ENCODE measurements at places on chromosomes 2 and 18. TPM values are rescaled to one million over a fixed set of nuclear protein-coding genes. Genes with fewer than 3 reads are reported as not detected.

Gene AQP12A
- total RNA-seq: not detected

Gene MDH1B
- 0.54 TPM for total RNA-seq

Gene ABCG8
- not detected for total RNA-seq

Gene NAT8
- total RNA-seq: not detected

Gene NT5DC4
- not detected for total RNA-seq

Gene GALR1
- not detected for total RNA-seq

Gene SERPINB11
- total RNA-seq: not detected

Gene DPP4
- total RNA-seq: 24.2 TPM

Gene MGAT5
- total RNA-seq: 47.8 TPM

Gene SRD5A2
- not detected for total RNA-seq

Gene SPR
- 15.8 TPM for total RNA-seq

Gene ADD2
- total RNA-seq: not detected

Gene GPC1
- 18.6 TPM for total RNA-seq

Gene CYB5A
- 13.4 TPM for total RNA-seq

Gene MXD1
- total RNA-seq: 3.1 TPM

Gene CELF4
- not detected for total RNA-seq

Gene LIPG
- under 0.01 TPM for total RNA-seq

Gene UNC80
- not detected for total RNA-seq

Gene ADAM23
- 3.9 TPM for total RNA-seq

Gene IL36RN
- not detected for total RNA-seq

Gene STPG4
- 0.28 TPM for total RNA-seq

Gene ZSWIM2
- not detected for total RNA-seq

Gene GRP
- total RNA-seq: not detected

Gene MFF
- 96.4 TPM for total RNA-seq

Gene CLEC4F
- total RNA-seq: not detected

Gene HNMT
- total RNA-seq: 14.2 TPM

Gene C2orf80
- total RNA-seq: not detected

Gene TTL
- total RNA-seq: 44.7 TPM

Gene ALKAL2
- total RNA-seq: not detected

Gene PJVK
- total RNA-seq: 0.72 TPM

Gene PDE11A
- 0.56 TPM for total RNA-seq

Gene RESP18
- not detected for total RNA-seq

Gene NOSTRIN
- total RNA-seq: 0.18 TPM

Gene ROCK1
- 17.0 TPM for total RNA-seq

Gene RND3
- total RNA-seq: 331 TPM

Gene UCN
- not detected for total RNA-seq

Gene TEKT4
- not detected for total RNA-seq

Gene SERPINB5
- total RNA-seq: not detected

Gene RUFY4
- not detected for total RNA-seq
